ENCODE measurements at places on chromosomes 7 and 10.

DNA sequence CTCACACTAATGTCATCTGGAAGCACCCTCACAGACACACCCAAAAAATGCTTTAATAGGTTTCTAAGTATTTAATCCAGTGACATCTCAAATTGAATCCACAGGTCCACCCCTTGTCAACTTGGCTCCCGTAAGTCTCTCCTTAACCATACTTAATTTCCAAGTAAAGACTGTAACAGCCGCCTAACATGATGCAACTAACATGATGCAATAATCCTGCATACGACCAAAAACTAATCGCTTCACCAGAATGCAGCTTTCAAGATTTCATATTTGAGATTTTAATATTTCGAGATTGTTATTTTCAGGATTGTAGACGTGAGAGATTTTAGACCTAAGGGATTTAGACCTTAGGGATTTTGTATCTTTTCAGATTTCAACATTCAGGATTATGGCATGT, 3.7 kb upstream of the HDAC9 start:
- DNase-seq, result no peak

GRCh38 chr10:126127481-126128029, 231.2 kb downstream of the FANK1 start:
- no peak for DNase-seq

- no peak for DNase-seq
These were observed 146.7 kb upstream of the TMEM196 start for GRCh38 chr7:19920166-19920565.

DNA sequence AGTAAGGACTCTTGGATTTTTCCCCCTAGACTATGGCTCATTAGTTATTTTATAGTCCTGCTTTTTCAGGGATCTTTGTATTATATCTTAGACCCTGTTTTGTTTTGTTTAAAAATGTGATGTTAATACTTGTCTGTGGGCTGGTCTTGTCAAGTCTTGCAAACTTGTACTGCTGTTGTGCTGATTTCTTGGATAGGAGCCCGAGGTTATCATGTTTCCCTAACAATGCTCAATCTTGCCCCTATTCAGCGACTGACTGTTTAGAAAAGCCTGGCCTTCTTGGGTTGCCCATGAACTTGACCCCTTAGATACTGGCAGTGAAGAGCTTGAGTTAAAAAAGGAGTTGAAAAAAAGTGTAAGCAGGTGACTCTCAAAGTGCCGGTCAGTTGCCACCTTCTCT, 115.7 kb downstream of the KIAA1217 start:
- no peak for DNase-seq

GRCh38 chr10:90930070-90930837, 9.4 kb upstream of the ANKRD1 start:
- no peak for DNase-seq

DNA sequence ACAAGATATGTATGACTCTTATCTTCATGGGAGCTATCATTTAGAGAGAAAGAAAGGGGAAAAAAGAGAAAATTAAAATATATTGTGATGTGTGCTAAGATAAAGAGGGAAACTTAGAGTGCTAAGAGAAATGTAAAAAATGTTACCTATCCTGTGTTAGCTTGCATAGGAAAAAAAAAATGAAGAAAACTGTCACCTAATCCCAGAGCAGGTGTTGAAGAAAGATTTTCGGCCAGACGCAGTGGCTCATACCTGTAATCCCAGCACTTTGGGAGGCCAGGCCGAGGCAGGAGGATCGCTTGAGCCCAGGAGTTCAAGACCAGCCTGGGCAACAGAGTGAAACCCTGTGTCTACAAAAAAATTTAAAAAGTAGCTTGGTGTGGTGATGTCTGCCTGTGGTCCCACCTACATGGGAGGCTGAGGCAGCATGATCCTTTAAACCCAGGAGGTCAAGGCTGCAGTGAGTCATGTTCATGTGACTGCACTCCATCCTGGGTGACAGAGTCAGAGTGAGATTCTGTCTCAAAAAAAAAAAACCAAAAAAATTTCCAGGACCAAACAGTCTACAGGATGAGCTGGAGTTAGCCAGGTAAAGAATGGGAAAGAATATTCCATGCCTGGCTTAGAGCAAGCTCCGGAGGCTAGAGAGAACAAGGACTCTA, 2.4 kb upstream of the MKLN1 start:
- no peak for DNase-seq

DNA sequence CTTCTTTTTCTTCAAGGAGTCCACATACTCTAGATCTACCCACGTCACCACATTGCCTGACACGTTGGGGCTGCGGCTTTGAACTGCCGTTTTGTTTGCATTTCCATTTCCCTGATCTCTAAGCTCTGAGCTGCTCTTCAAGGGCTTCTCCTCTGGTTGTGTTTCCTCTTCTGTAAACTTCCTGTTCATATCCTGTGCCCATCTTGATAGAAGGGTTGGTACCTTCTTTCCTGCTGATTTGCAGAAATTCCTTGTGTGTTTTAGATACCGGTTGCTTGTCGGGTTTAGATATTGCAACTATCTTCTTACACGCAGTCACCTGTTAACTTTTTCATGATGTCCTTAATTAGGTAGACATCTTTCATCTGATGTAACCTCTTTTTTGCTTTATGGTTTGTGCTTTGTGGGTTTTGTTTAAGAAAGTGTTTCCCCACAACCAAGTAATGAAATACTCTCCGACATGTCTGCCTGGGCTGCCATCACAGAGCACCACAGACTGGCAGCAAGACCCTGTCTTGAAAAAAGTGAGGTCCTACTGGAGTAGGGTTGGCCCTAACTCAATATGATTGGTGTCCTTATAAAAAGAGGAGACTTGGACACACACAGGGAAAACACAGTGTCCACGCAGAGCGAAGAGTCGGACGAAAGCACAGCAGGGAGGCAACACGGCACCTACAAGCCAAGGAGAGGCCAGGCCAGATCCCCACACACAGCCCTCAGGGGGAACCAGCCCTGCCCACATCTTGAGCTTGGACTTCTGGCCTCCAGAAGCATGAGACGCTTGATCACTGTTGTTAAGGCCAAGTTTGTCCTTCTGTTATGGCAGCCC, 99.1 kb upstream of the PDGFA start:
- no peak for DNase-seq

- DNase-seq, result no peak
These were observed 9.0 kb downstream of the IQCE start for GRCh38 chr7:2567679-2568278.

- DNase-seq, result no peak
These were observed 19.1 kb upstream of the LRRC18 start for GRCh38 chr10:48958598-48959190.

GRCh38 chr10:10528563-10528910, 489.1 kb upstream of the CELF2 start:
- DNase-seq, result no peak

GRCh38 chr10:103679096-103679790, 176.1 kb downstream of the SH3PXD2A start:
- DNase-seq, result no peak

- DNase-seq, result no peak
These were observed 459.9 kb downstream of the GALNT17 start for GRCh38 chr7:71591876-71592275.

GRCh38 chr10:119351189-119351588, 143.8 kb downstream of the GRK5 start:
- no peak for DNase-seq

DNA sequence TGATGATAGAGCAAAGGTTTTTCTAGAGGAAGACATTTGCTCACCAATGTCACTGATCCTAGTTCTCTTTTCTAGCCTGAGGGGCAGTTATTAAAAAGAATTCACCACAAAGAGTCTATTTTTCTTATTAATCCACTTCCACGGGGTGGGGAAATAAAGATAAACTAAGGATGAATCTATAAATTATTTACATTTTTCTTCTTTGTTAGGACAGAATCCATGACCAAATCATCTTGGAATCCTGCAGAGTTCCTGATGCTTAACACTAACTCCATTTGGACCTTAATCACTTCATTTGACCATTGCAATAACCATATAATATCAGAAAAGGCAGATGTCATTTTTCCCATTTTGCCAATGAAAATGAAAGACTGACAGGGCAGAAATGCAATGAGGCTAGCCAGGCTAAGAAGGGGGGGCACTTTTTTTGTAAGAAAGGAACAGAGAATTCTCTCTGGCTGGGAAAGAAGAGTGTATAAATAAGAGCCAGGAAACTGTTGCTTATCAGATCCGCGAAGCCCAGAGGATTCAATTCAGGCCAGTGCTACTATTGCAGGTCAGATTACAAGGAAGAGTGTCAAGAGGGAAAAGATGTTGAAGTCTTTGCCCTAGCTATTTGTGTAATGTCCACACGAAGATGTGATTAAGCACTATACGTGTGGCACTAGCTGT, 433.2 kb downstream of the TNS3 start:
- DNase-seq, result no peak

- peak; percentile 81 for DNase-seq
These were observed 1.3 kb upstream of the NMT2 start for GRCh38 chr10:15169555-15170401.

- DNase-seq, result peak; percentile 91
These were observed 1.4 kb downstream of the MYO1G start for GRCh38 chr7:44977304-44977958.

DNA sequence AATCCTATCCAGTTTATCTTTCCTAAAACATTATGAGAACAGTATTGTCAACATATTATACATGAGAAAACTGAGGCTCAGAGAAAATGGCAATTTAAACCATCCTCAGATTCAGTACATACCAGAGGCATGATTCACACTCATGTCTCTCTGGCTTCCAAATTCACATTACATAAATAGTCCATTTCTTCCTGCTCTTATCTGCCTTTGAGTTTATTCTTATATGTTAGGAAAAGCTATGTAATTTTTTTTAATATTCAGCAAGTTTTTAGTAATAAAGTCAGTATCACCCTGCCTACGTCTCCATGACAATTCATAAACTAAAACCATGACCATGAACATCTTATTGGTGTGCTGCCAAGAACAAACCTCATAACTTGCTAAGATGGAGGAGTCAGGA, 1260.2 kb upstream of the SORCS1 start:
- DNase-seq, result no peak

DNA sequence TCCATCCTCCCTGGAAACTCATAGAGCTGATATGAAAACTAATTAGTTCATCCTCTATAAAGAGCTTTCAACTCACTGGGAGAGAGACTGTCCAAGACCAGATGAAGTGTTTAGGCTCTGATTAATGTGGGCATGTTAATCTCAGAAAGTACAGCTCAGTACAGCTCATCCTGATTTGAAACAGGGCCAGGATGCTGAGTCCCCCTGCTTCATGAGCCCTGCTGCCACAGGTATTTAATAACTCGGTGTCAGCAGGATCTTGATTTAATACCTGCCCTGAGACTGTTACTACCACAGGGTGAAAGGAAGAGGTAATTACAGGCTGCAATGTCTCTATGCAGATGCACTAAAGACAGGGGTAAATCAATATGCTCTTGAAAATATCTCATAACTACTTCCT, 10.8 kb downstream of the LMOD2 start:
- no peak for DNase-seq

Data from T-helper 1 cell (primary cell).